SJCRH30 (cell line): ENCODE measurements at places on chromosomes 13 and 19.

- DNase-seq = no peak
Measured at GRCh38 chr19:10766049-10766623, 48.3 kb downstream of the DNM2 start.

DNA sequence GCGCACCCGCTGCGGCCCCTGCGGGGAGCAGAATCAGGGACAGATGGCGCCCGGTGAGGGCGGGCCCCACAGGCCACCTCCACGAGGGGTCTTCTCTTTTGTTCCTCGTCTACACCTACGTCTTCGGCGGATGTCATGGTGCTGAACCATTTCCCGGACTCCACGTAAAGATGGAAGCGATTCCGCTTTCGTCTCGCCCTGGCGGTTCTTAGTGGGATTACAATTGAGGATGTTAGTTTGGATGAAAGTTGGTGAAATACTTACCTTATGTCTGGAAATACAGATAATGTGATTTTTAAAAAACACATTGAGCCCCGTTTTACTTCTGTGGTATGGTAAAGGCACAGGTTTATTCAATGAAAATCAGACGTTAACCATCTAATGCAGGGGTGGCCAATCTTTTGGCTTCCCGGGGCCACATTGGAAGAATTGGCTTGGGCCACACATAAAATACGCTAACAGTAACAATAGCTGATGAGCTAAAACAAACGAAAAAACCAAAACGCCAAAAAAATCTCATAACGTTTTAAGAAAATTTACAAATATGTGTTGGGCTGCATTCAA lies 1.4 kb upstream of the ZMYM5 start:
- no peak for DNase-seq

GRCh38 chr19:10773969-10774368 lies 56.1 kb downstream of the DNM2 start:
- no peak for DNase-seq

DNA sequence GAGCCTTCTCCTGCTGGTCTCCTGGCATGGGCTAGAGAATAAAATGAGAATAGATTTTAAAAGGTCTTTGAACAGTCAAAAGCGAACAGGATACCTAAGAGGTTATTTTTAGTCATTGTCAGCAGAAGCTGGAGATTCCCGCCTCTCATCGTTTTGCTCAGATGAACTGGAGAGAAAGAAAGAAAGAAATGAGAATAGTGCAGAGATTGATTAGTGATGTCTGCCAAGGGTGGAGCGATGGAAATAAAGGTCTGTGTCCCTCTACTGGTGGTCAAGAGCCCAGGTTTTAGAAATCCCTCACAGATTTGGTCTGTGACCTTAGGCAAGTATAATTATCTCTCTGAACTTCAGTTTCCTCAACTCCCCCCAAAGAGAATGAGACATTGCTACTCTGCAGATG lies 5.3 kb downstream of the NCAN start:
- peak; percentile 49 for DNase-seq

DNA sequence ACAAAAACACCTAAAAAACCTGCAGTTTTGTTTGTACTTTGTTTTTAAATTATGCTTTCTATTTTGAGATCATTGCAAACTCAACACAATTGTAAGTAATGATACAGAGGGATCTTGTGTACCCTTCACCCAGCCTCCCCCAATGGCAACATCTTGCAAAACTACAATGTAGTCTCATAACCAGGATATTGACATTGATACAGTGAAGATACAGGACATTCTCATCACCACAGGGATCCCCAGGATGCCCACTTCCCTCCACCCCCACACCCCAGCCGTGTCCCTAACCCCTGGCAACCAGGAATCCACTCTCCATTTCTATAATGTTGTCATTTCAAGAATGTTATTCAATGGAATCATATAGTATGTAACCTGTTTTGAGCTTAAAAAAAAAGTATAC lies 10.3 kb upstream of the C5AR2 start:
- DNase-seq = no peak

DNA sequence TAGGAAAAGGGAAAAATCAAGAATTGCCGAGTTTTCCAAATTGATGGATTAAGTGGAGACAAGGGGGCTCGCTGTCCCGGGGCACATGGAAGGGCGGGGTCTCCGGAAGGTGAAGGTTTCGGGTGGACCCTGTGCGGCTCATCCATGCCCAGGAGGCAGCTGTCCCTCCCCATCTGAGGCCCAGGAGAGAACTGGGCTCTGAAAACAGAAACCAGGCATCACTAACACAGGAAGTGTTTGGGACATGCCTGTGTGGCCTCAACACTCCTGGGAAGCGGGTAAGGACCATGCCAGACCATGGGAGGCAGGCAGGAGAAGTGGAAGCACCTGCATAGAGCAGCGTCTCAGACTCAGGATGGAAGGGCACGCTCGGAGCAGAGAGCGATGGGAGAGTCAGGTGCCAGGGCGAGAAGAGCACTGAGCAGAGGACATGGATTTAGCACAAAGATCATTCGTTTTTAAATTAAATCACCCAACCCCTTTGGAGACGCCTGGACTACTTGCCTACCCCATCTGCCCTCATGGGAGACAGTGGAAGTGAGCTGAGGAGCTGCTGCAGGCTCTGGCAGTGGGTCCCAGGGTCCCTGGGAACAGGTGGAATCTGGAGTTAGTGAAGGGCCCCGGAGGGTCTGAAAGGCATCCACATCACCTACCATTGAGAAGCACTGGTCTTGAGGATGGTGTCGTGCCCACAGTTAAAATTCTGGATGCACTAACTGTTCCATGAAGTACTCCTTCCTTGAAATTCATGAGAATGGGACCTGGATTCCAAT lies 183.2 kb upstream of the SOX1 start:
- DNase-seq = no peak

DNA sequence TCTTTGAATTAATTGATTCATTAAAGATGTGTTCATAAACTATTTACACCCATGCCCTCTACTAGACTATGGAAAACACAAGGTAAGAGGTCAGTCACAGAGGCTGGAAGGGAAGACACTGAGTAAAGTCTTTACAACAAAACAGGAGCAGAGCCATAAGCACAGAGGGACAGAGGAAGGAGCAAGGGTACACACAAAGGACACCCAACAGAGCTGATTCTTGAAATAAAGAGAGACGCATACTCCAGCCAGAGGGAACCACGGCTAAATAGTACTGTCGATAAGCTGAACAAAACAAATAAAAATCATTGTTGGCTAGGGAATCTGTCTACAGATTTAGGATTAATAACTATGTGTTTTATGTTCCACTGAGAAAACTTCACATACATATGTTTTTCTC lies 289.2 kb downstream of the EFNB2 start:
- DNase-seq = no peak

- DNase-seq = no peak
Measured at GRCh38 chr13:64767054-64767453, 2463.1 kb downstream of the PCDH9 start.

DNA sequence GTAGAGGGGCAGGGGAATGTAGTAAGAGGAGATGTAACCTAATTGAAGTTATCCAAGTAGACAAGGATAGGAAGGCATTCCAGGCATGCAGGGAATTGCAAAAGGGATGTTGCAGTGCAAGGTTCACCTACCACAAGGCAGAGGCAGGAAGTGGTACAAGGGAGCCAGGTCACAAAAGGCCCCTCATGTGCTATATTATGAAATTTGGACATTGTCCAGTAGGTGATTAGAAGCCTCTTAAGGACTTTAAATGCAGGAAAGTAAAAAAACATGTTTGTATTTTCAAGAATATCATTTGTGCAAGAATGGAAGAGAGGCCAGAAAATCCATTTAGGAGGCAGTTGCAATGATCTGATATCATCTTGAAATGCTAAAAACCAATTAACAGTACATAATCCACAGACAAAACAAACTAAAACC lies 111.4 kb downstream of the FRY start:
- DNase-seq = peak; percentile 60

GRCh38 chr19:4774136-4774535 lies 17.4 kb upstream of the FEM1A start:
- no peak for DNase-seq

GRCh38 chr13:20254076-20254475 lies 22.0 kb upstream of the GJB6 start:
- DNase-seq = no peak

DNA sequence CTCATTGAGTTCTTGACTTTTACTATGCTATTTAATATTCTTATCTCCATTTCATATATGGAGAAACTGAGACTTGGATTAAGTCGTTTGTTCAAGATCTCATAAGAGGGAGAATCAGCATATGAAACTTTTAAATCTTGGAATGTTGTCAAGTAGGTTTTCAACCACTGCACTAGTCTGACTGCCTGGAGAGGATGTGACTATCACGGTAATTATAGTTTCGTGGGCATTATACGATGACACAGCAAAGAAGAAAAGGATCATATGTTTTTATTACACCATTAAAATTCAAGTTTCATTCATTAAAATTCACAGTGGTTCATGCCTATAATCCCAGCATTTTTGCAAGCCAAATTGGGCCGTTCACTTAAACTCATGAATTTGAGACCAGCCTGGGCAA lies 555.2 kb downstream of the SLITRK1 start:
- no peak for DNase-seq

GRCh38 chr19:4909156-4909896 lies at the start of gene UHRF1:
TSS of gene UHRF1 (plus strand) at chr19:4909501. CDS start at chr19:4910886, 1,385 bp downstream.
- DNase-seq = peak; percentile 90

GRCh38 chr19:53161123-53161522 lies 2.3 kb upstream of the ZNF347 start:
- DNase-seq = no peak

GRCh38 chr13:22014469-22014868 lies 343.6 kb downstream of the FGF9 start:
- DNase-seq = no peak

- DNase-seq = no peak
Measured at GRCh38 chr19:51272183-51272810, 21.4 kb downstream of the SIGLECL1 start.

GRCh38 chr19:45526143-45526542 lies 18.9 kb downstream of the VASP start:
- peak; percentile 87 for DNase-seq

- DNase-seq = no peak
Measured at GRCh38 chr19:18464646-18465045, 26.7 kb upstream of the ISYNA1 start.

GRCh38 chr19:38929929-38930775 lies at the start of gene SARS2:
TSS of gene SARS2 (minus strand) at chr19:38930763. CDS start at chr19:38930736, 27 bp downstream.
- peak; percentile 94 for DNase-seq

DNA sequence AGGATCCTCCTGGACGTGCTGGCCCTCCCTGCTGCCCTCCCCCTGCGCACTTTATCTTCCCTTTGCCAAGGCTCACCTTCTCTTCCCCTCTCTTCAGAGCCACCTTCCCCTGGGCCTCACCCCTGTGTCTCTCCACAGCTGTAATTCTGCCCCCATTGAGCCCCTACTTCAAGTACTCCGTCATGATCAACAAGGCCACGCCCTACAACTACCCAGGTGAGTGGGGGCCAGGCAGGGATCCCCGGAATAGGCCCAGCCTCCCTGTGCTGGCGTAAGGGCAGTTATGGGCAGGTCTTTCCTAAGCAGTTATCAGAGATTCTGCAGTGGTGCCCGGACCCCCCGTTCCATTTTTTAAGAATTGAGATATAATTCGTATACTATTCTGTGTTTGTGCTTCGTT lies 3.1 kb downstream of the NDUFA3 start:
- no peak for DNase-seq

DNA sequence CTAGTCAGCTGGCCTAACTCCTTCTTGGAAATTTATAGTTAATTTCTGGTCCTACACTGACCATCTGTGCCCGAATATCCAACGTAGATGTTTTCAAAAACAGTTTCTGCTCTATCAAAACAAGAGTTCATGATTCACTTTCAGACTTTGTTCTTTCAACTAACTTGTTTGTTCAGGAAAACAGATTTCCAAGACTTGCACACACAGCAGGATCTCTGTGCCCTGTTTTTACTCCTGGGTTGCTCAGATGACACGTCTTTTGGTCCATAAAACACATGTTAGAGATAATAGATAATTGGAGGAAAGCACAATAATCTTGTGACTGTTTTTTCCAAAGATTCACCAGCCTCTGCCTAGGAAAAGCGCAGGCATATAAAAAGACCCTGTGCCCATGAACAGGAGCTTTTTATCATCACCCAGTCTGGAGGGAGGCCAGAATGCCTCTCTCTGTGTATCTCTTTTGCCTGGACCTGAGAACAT lies 218.0 kb downstream of the IRS2 start:
- no peak for DNase-seq

- no peak for DNase-seq
Measured at GRCh38 chr13:74142257-74142656, 8.1 kb upstream of the KLF12 start.

DNA sequence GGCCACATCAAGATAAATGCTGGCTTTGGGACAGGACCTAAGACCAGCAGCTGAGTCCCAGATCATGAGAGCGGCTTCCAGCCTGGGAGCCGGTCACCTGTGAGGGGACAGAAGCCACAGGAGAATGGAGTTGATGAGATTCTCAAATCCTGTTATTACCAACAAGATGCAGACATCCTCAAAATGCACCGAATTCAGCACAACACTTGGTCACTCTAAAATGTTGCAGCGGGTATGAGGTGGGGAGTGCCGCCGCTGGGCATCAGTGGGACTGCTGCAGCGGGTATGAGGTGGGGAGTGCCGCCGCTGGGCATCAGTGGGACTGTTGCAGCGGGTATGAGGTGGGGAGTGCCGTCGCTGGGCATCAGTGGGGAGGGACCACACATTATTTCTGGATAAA lies 21.2 kb downstream of the RANBP3 start:
- no peak for DNase-seq

DNA sequence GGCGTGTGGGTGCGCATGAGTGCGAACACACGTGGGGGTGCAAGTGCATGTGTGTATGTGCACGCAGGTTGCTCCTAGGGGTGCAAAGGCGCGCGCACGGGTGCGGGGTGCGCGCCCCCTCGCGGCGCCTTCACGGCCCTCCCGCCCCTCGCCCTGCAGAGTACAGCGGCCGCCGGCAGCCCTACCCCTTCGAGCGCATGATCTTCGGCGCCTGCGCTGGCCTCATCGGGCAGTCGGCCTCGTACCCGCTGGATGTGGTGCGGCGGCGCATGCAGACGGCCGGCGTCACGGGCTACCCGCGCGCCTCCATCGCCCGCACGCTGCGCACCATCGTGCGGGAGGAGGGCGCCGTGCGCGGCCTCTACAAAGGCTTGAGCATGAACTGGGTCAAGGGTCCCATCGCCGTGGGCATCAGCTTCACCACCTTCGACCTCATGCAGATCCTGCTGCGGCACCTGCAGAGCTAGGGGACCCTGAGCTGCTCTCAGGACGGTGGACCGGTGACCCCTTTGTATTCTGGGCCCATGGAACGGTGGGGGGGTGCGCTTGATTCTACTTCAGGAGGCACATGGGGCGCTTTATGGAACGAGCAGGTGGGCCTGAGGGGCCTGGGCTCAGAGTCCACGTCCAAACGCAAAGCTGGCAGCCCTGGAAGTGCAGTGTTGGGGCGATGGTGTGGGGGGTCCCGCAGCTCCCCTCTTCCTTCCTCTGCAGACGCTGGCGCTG lies 27.7 kb downstream of the TMEM161A start:
- no peak for DNase-seq
